ENCODE measurements at places on chromosomes 1 and 21.
A peak's percentile ranks its signal among the peaks of the same experiment; 100 is the strongest.

- DNase-seq = no peak
Measured at GRCh38 chr1:180888870-180889269, 23.8 kb upstream of the KIAA1614 start.

GRCh38 chr1:10824821-10825540 is 28.5 kb upstream of the CASZ1 start:
- DNase-seq = no peak

GRCh38 chr1:31064111-31064717 is 1.3 kb downstream of the PUM1 start:
- DNase-seq = no peak

- DNase-seq = no peak
Measured at GRCh38 chr1:29112705-29113412, 10.8 kb downstream of the TMEM200B start.

GRCh38 chr1:112638110-112638428 is 18.4 kb downstream of the CAPZA1 start:
- DNase-seq = no peak

- DNase-seq = no peak
Measured at GRCh38 chr1:4126731-4127591, 226.9 kb upstream of the C1orf174 start.

DNA sequence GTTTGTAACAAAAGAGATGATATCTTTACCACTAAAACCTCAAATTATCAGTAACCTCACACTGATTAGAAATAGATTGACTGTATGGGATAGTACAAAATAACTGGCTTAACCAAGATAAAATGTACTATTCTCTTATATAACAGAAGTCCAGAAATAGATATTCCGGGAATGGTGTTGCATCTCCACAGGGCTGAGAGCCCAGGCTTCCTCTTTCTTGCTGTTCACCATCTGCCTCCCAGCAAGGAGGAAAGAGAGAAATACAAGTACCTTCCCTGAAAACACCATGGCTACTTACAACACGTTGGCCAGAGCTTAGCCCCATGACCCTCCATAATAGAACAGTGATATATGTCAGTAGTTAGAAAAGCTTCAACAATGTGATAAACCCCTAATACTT is 47.0 kb upstream of the KCNK1 start:
- no peak for DNase-seq

GRCh38 chr21:42695697-42696380 is 42.4 kb downstream of the PDE9A start:
- DNase-seq = no peak

DNA sequence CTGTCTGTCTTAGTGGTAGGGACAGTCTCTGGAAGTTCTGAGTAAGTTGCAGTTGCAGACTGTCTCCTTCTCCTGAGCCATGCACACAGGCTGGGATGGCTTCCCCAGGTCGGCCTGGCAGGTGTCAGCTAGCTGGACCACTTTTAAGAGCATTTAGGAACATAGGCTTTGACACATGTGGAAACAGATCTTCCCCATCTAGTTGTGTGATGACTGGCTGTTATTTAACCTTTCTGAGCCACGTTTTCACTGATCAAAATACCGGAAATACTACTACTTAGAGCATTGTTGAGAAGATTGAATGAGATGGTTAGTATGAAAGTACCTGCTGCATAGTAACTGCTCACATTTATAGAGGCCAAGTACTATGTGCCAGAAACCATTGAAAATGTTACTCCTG is 6.2 kb upstream of the MAPKAPK2 start:
- DNase-seq = no peak

DNA sequence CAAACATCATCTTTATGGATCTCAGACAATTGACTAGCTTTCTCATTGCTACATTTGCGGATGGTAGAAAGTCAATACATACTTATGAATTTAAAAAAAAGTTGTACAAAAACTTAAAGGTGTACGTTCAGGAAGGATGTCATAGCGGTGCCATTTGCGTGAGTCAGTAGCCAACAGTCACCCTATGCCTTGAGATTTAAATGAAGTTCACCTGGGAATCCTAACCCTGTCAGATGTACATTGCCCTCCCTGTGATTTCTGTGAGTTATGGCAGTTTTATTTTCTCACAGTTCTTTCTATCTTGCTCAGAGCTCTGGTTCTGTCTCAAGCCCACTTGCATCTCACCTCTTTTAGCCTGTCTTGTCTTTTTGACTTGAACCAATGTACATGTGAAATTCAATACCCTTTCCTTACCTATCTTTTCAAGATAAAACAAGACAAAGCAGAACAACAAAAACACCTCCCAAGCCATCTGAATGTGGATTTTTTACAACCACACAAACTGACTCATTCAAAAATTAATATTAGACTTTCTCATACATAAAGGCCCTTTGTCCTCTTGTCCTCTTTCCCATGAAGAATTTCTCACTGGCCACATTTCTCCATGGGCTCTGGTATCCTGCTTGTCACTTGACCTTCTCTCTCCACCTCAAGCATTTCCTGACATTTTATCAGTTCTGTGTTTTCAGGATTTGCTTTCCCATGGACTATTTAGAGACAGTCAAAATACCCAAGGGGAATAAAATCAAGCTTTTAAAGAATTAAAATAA is 25.3 kb upstream of the ZNF697 start:
- no peak for DNase-seq

DNA sequence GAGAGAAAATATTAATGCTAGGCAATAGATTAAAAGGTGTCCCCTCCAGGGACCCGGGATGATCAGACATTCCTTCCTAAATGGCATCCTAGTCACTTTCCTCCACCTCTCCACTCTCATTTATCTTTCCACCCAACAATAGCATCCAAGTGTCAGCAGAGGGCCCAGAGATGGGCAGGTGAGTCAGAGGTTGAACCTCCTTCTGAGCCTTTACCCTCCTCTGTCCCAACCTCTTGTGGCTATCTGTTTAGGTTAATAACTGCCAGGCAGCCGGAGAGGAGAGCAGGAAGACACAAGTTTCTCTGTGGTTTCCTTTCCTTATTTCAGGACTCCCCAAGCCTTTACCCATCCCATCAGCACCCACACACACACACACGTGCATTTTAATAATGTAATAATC is 4.1 kb downstream of the GJA5 start:
- no peak for DNase-seq

- no peak for DNase-seq
Measured at GRCh38 chr1:153638261-153638660, 4.4 kb downstream of the CHTOP start.

GRCh38 chr1:162169031-162169790 is 99.7 kb downstream of the NOS1AP start:
- DNase-seq = no peak

GRCh38 chr1:84635429-84635828 is 54.8 kb downstream of the SSX2IP start:
- DNase-seq = no peak

DNA sequence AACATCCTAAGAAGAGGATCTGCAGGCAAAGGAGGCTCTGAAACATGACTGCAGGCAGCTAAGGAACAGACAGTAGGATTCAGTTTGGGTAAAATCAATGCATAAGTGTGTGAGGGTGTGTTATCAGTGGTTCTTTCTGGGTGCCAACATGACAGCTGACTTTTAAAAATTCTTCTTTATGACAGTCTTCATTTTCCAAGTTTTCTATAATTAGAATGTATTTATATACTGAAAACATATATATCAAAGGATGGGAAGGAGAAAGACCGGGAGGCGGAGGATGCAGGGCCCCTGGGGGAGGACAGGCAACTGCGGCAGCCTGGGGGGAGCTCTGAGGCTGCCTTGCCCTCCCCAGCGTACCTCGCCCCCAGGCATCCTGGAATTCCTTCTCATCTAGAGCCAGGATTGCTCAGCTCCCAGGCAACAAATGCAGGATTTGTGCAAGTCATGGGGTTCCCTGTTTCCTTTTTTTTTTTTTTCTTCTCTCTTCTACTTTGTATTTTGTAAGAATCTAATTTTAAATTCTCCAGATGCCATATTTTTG is 104.8 kb downstream of the CSMD2 start:
- DNase-seq = no peak

DNA sequence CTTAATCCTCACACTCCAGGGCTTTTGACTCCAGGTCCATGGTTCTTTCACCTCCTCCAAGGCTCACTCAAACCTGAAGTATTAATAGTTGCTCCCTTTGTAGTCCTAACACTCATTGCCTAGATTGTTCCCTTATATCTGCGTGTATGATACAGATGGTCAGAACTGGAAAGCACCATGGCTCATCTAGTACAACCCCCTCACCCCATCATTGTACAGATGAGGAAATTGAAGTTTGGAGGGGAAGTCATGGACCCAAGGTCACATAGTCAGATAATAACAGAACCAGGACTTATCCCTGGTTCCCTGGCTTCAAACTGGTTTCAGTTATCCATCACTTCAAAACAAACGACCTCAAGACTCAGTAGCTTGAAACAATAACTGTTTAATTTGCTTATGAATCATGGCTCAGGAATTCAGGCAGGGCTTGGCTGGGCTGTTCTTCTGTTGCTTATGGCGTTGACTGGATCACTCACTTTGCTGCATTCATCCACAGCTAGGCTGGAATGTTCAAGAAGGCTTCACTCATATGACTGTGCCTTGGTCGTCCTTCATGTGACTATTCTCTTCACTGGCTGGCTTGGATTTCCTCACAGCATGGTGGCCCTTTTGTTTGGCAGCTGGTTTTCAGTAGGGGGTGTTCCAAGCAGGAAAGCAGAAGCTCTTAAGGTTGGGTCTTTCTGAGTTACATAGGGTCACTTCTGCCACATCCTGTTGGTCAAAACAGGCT is 5.0 kb downstream of the NOS1AP start:
- no peak for DNase-seq

DNA sequence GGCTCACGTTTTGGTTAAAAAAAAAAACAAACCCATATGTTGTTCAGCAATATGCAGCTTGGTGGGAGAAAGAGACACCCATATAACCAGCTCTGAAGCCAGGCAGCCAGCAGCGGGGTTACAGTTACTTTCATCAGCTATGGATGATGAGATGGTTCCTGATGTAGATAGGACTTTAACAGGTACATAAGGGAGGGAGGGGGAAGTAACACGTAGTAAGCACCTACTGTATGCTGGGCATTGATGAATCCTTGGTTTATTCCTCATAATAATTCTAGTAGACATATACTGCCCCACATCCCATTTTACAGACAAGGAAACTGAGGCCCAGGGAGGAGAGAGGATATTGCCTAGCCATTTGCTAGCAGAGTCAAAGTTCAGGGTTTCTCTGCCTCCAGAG is 2.0 kb downstream of the SLC1A7 start:
- no peak for DNase-seq

DNA sequence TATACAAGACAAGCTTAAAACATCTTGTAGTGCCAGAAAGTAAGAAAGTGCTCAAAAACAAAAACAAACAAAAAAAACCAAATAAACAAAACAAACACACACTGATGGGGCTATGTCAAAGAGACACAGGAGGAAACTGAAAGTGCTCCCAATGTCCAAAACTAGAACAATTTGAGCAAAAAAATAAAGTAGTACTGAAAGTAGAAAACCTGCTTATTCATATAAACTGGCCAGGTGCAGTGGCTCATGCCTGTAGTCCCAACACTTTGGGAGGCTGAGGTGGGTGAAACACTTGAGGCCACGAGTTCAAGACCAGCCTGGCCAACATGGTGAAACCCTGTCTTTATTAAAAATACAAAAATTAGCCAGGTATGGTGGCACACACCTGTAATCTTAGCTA is 129.9 kb downstream of the GLUL start:
- no peak for DNase-seq

GRCh38 chr1:161440312-161440894 is 64.9 kb upstream of the FCGR2A start:
- DNase-seq = peak; percentile 54

DNA sequence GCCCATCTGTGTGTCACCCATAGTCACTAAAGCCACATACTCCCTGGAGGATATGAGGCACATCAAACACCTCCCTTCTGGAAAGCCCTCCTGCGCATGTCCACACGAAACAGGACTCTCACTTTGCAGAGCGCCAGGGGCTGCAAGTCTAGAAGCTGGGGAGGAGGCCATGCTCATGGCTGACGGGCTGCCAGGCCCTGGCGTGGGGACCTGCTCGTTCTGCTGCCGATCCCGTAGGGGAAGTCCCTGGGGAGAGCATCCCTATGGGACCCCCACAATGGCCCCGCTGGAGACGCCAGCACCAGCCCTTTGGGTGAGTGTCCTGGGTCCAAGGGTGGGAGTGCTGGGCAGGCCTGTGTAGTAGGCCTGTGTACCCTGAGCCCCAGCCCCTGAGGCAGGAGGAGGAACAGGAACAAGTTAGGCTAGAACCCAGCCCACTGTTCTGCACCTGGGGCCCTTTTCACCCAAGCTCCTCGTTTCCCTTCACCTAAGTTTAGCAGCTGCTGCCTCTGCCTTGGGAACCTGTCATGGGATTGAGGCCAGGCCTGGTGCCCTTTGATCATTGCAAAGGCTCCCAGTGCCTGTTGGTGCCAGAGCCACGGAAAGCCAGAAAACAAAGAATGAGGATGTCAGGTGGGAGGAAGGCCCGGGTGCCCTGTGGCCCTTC is 9.9 kb downstream of the FAM3B start:
- no peak for DNase-seq

- DNase-seq = no peak
Measured at GRCh38 chr1:159927849-159928431, 2.6 kb upstream of the TAGLN2 start.

DNA sequence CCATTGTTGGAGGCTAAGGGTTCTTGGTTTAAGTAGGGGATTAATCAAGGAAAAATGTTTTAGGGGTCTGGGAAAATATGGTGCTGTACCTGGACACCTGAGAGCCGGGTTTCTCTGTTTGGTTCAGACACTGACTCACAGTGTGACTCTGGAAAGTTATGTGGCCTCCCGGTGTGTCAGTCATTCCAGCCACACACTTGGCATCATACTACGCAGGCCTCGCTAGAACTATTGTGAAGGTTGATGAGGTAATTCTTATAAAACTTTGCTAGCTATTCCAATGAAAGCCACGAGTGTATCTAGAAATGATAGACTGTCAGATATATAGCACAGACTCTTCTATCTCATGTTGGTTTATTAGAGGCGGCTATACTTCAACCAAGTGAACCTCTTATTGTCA is 4.8 kb upstream of the CAMSAP2 start:
- no peak for DNase-seq

GRCh38 chr1:41345434-41346075 is 15.7 kb upstream of the FOXO6 start:
- no peak for DNase-seq

DNA sequence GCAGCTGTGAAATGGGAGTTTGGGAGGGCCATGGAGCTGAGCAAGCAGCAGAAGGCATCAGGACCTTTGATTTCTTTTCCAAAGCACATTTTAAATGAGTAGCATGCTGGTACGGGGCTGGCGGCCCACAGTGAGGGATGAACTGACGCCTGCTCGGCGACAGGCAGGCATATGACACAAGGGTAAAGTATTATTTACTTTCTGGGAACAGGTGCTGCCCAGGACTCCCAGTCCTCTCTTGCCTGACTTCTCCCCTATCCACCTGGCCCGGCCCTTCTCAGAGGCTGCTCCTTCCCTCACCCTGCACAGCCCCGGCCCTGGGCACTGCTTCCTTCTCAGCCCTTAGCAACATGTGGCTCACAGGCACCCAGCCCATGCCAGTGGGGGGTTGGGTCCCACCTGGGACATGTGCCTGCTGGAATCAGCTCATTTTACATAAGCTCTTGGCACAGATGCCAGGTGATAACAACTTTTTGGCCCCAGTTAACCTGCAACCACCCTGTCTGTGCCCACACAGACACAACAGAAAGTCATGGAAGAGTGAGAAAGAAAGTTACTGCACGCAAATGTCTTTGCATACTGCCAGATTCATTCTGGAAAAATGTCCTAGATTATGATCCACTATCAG is 112.3 kb upstream of the GADD45A start:
- DNase-seq = no peak
